ENCODE measurements at places on chromosomes 2 and 18.
A peak's percentile ranks its signal among the peaks of the same experiment; 100 is the strongest.

- DNase-seq, result no peak
These were observed 21.5 kb upstream of the GALNT3 start for GRCh38 chr2:165815299-165816141.

GRCh38 chr18:58335223-58335622, 291.2 kb downstream of the NEDD4L start:
- no peak for DNase-seq

- no peak for DNase-seq
These were observed 43.3 kb downstream of the EIF5B start for GRCh38 chr2:99380376-99381010.

GRCh38 chr2:18514526-18515461, 45.7 kb downstream of the RDH14 start:
- DNase-seq, result no peak

GRCh38 chr2:862731-863466, 87.8 kb upstream of the SNTG2 start:
- DNase-seq, result no peak

DNA sequence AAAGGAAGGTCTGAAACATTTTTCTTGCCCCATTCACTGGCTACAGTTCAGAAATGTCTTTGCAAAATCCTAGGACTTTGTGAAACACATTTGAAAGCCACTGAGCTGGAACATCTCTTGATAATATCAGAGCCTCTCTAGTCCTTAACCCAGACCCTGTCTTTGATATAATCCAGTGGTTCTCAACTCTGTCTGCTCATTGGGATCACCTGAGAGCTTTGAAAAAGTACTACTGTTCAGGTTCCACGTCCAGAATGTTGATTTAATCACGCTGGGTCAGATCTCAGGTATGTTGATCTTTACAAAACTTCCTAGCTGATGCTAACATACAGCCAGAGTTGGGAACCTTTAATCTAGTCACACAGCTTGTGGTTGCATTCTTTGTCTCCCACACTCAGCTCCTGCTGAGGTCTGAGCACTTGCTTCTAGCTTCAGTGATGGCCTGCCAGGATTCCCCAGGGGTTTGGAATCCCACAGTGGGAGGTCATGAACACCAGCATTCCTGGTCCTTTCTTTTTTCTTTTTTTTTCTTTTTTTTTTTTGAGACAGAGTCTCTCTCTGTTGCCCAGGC, 262.7 kb downstream of the SETBP1 start:
- DNase-seq, result no peak

- peak; percentile 26 for DNase-seq
These were observed 1.2 kb downstream of the VPS54 start for GRCh38 chr2:64017811-64018700.

- DNase-seq, result no peak
These were observed 5.9 kb downstream of the RIOK3 start for GRCh38 chr18:23458830-23459529.

- DNase-seq, result no peak
These were observed 863.9 kb downstream of the SUCLG1 start for GRCh38 chr2:83595121-83595690.

DNA sequence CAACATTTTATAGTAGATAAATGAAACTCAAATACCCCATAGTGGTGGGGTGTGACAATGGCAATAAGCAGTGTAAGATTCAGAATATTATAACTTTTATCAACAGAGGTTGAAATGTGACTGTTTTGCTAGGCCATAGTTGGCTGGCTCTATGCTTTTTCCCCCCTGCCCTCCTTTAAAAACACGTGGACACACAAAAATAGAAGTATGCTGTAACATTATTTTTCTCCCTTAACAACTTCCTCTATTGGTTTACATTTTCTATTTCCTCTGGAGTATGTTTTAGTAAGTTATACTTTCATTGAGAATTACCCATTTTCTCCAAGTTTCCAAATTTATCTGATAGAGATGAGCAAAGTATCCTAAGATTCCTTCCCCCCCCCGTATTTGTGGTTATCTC, 31.1 kb downstream of the NDUFAF7 start:
- DNase-seq, result no peak

- no peak for DNase-seq
These were observed 2.7 kb downstream of the ZAP70 start for GRCh38 chr2:97715951-97716694.

DNA sequence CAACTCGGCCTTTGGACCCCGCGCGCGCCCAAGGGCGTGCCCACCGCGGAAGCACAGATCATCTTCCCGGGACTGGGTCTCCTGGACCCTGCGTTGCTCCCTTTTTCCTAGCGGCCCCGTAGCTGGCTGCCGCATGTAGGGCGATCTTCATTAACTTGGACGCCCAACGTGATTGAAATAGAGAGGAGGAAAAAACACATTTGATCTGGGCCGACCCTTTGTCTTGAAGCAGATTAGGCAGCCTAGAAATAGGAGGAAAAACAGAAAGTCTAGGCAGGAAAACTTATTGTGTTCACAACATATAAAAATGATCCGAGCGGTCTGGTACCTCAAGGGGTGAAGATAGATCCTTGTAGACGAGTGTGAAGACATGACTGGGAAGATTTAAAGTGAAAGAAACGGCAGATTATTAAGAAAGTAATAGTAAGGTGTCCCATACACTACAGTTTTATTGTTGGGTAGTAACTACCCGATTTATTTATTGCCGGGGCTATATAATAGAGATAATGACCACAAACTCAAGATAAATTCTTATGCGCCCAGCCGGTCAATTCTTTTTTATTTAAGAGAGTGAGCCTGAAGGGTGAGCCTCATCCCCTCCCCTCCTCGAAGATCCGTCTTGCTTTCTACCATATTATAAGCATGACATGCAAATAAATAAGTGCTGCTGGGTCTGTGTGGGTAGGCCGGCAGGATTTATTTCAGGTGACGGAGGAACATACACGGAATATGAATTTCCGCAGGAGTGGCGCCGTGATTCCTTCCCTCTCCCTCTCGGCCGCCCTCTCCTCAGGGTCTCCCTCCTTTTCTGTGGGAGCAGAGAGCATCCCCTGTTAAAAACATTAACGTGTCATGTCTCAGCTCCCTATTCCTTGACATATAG, 147.4 kb downstream of the MEIS1 start:
- DNase-seq, result no peak

DNA sequence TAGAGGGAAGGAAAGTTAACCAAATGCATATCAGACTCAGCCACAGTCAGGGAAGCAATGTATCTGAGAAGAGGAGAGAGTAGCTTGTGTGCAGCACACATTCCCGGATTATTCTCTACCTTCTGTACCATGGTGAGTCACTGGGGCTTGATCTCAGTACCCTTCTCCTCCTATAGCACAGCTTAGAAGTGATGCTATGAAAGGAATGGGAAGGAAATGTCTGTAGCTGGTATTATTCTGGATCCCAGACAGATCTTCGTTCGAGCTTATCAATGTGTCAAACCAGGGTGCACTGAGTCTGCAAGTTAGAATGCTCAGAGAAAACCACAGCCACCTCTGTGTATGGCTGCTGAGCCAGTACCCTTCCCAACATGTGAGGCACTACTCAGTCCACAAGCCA, 88.0 kb upstream of the NFU1 start:
- DNase-seq, result no peak

GRCh38 chr2:237704501-237705434, 77.4 kb downstream of the LRRFIP1 start:
- no peak for DNase-seq

- no peak for DNase-seq
These were observed 17.3 kb upstream of the RHOB start for GRCh38 chr2:20429528-20429927.
